ENCODE measurements at places on chromosomes 12 and 14.

- DNase-seq: no peak
These were observed 4.1 kb upstream of the RBM19 start for GRCh38 chr12:113970211-113970610.

- DNase-seq: no peak
These were observed 255.9 kb downstream of the DPF3 start for GRCh38 chr14:72638021-72638420.

GRCh38 chr12:47799357-47799955, 20.2 kb downstream of the HDAC7 start:
- DNase-seq: no peak

DNA sequence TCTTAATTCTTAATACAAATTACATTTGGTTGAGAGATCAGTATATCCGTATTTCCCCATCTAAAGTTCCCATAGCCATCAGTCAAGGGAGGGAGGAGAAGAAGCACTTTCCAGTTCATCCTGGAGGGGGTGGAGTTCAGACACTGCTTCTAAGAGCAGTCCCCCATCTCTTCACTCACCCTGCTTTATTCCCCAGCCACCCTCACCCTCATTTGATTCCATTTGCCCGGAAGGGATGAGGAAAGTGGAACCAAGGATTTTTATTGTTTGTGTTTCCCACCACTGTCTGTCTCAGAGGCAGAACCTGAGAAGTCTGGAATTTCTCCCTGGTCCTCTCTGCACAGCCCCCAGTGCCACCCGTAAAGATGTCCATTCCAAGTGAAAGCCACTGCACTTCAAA, 134.2 kb upstream of the HIF1A start:
- DNase-seq: no peak

- no peak for DNase-seq
These were observed 1.4 kb downstream of the ARL6IP4 start for GRCh38 chr12:122981587-122982476.

GRCh38 chr12:27595231-27595642, 71.2 kb downstream of the PPFIBP1 start:
- no peak for DNase-seq

DNA sequence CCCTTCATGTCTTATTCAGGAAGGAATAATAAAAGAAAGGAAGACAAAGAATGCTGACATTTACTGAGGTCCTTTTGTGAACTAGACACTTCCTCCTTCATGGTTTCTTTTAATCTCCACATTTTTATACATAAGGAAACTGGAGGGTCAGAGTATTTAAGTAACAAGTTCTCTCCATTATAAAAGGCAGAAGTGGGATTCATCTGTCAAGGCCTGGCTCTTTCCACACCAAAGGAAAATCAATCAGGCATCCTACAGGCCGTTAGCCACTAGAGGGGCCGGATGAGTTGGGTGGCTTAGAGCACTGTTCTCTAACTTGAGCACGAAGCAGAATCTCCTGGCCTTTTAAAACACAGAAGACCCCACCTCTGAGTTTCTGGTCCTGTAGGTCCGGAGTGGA, 36.8 kb upstream of the NINJ2 start:
- no peak for DNase-seq

DNA sequence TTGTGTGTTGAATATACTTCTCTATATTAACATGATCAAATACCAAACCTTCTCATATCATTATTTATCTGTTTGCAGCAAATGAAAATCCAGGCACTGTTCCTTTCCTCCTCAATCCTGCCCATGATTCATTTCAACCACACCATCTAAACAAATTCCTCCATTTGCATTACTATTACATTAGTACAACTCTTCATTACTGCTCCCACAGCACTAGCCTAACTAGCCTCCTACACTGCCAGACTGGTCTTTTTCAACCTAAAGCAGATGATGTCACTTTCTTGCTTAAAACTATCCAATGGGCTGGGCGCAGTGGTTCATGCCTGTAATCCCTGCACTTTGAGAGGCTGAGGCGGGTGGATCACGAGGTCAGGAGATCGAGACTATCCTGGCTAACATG, 117.3 kb upstream of the MYF6 start:
- DNase-seq: no peak

- DNase-seq: no peak
These were observed 101.0 kb downstream of the BEGAIN start for GRCh38 chr14:100486025-100486828.

DNA sequence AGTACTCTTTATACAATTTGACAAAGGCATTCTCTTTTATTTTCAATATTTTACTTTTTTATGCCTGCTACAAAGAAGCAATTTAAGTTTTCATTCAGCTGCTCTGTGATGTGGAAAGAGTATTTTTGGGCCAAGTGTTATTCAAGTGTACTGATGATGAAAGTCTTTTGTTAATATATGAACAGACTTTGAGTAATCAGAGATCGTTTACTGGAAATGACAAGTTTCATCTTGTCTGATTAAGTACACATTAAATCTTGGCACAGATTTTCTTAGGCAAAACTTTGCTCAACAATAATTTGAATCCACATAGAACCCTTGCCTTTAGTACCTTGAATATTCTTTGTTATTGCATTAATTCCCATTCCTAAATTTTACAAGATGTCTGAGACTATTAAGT, 13.3 kb upstream of the PZP start:
- DNase-seq: no peak

DNA sequence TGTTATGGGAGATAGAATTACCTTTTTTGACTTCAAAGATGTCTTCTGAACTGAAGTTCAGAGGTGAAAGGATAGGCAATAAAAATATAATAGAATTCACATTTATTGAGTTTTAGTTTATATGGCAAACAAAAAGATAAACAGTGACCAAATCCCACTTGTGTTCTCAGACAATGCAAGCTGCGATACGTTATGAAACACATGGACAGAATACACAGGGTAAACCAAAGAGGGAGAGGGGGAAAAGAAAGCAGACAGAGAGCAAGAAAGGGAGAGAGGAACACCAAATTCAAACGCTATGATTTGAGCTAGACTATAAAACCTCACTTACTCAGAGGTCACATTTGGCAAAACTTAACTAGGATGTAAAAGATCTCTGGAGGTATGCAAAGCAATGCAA, 238.2 kb upstream of the FLRT2 start:
- DNase-seq: no peak

GRCh38 chr14:71395151-71395604, 487.9 kb downstream of the PCNX1 start:
- no peak for DNase-seq

- no peak for DNase-seq
These were observed 292.7 kb upstream of the RTL1 start for GRCh38 chr14:101196051-101196712.

- DNase-seq: no peak
These were observed 29.7 kb downstream of the AKAP6 start for GRCh38 chr14:32358781-32359180.

- no peak for DNase-seq
These were observed 8.4 kb downstream of the ASIC1 start for GRCh38 chr12:50065726-50066310.

GRCh38 chr14:104680056-104680805, 9.2 kb upstream of the INF2 start:
- DNase-seq: no peak

DNA sequence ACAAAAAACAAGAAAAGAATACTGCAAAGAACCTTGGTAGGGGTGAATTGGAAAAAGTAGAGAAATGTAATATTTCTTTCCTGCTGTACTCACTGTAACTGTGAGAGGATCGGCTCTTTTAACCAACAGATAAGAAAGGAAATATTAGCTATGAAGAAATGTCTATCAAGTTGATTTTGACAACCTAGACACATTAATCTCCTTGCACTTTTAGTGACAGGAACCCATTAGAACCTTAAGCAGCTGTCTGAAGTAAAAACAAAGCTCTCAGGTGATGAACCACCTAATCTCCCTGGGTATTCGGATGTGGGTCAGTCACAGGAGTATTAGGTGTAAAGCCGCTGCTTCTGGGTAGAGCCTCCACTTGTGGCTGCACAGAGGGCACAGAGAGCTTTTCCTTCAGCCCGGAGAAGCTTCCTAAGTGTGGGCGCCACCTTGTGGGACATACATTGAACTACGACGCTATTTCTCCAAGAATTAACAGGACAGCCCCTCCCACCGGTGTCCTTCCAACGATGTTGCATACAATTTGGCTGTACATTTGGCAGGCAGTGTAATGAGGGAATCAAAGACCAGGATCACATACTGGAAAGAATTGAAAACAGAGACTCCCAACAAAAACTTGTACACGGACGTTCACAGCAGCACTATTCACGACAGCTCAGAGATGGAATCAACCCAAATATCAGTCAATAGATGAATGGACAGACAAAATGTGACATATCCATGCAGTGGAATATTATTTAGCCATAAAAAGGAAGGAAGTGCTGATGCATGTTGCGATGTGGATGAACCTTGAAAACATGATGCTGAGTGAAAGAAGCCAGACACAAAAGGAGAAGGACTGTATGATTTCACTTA, 28.9 kb upstream of the MAPKAPK5 start:
- peak; percentile 77 for DNase-seq

- no peak for DNase-seq
These were observed 4.2 kb upstream of the UNC119B start for GRCh38 chr12:120706029-120706428.

DNA sequence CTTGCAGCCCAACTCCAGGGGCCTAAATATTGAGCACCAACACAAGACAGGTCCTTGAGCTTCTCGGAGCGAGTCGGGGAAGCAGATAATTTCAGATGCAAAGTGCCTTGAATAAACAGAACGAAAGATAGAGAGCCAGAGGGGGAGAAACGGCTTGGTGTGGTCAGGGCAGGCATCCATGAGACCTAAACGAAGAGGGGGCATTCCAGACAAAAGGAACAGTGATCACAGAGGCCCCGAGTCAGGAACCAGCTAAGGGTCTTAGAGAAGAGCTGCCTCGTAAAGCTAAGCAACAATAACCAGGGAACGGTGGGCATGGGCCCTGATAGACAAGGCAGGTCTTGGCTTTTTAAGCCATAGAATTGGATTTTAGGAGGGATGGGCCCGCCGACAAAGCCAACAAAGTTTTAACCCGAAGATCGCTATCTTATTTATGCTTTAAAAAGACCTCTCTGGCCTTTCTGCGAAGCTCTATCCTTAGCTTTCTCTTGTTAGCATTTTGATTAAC, 421 bp upstream of the ACADS start:
- DNase-seq: peak; percentile 53

- DNase-seq: peak; percentile 64
These were observed 1.0 kb downstream of the PCNX1 start for GRCh38 chr14:70907996-70908934.

GRCh38 chr14:102584871-102585869, 7.3 kb upstream of the RCOR1 start:
- DNase-seq: no peak

DNA sequence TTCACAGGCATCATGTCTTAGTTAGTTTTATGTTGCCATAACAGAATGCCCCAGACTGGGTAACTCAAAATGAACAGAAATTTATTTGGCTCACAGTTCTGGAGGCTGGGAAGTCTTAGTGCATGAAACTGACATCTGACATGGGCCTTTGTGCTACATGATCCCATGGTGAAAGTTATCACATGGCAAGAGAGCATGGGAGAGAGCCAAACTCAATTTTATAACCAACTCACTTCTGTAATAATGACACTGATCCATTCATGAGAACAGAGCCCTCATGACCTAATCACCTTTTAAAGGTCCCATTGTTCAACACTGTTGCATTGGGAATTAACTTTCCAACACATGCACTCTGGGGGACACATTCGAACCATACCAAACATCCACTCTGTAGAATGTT, 1015.1 kb downstream of the DIO2 start:
- DNase-seq: no peak

- no peak for DNase-seq
These were observed 435.3 kb upstream of the TMTC1 start for GRCh38 chr12:30219047-30219446.

- DNase-seq: no peak
These were observed 13.0 kb upstream of the TRAF3 start for GRCh38 chr14:102764220-102764671.

- no peak for DNase-seq
These were observed 223.8 kb downstream of the EFCAB11 start for GRCh38 chr14:89730687-89731086.

DNA sequence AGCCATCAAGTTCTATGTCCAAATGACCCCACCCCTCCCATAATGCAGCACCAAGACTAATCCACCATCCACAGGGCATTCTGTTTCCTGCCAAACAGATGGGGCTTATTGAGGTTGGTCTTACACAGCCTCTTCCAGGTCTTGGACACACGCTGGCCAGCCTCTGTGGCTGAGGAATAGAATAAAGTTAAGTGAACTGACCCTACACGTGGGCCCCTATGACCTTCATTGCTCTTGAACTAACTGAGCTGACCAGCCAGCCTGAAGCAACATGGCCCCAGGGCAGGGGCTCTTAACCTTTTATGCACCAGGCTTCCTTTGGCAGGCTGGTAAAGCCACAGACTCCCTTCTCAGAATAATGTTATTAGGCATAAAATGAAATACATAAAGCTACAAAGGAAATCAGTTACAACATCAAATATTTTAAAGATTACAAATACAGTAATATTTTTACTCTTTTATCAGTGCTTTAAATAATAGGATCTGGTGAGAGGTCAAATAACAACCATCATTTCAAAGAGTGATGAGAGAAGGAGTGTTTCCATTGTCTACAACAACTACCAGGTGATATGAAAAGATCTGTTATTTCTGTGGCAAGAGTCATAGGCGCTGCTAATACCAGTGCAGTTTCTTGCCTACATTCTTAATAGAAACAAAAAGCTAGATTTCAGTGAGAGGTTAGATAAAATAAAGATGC, 192.9 kb upstream of the NUDT4 start:
- DNase-seq: no peak

DNA sequence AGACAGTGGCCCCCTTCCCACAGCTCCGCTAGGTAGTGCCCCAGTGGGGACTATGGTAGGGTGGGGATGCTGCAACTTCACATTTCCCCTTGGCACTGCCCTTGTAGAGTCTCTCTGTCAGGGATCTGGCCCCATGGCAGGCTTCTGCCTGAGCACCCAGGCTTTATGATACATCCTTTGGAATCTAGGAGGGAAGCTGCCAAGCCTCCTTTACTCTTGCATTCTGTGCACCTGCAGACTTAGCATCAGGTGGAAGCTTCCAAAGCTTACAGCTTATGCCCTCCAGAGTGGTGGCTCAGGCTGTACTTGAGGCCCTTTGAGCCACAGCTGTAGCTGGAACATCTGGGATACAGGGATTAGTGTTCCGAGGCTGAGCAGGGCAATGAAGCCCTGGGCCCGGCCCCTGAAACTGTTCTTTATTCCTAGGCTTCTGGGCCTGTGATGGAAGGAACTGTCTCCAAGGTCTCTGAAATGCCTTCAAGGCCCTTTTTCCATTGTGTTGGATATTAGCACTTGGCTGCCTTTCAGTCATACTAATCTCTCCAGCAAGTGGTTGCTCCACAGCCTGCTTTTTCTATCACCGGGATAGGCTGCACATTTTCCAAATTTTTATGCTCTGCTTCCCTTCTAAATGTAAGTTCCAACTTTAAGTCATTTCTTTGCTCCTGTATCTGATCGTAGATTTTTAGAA, 22.2 kb upstream of the OR6J1 start:
- no peak for DNase-seq
